HFF-Myc (cell line): ENCODE measurements at places on chromosomes 4 and X.

- DNase-seq = no peak
These were observed 133.8 kb downstream of the LDB2 start for GRCh38 chr4:16764622-16765021.

GRCh38 chr4:163332526-163333406 lies at the start of gene NPY1R:
TSS of gene NPY1R (minus strand) at chr4:163332596. CDS start at chr4:163326554, 6,042 bp downstream.
- peak; percentile 29 for DNase-seq

DNA sequence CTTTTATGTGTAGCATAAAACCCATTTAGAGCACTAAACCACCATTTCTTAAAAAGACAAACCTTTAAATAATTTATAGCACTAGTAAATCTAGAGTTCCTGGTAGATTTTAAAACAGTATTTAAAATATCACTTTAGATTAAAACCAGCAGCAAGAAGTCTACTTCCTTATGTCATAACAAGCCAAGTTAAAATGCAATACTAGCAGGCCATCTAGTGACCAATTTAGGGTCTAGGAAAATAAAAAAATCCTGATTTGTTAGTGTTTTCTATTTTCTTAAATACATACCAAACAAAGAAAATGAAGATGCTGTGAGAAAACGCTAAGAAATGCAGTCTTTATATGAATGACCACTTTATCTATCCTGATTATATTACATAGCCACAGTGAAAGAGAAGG lies 53.9 kb downstream of the PAPSS1 start:
- DNase-seq = no peak

DNA sequence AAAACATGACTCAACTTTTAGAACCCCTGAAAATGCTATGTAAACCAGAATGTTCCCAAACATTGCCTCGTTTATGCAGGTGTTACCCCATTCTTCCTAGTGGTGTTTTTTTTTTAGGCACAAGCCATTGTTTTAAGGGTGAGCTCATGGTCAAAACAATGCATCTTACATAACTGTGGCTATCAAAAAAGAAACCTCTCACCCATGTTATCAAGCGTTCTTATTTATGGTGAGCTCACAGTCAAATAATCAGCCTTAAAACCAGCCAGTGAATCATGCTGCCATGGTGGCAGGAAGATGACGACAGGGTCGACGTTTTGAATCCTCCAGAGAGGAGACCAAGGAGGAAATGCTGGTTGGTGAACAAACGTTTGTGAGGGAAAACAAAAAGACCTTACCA lies 195.2 kb downstream of the KDR start:
- DNase-seq = no peak

DNA sequence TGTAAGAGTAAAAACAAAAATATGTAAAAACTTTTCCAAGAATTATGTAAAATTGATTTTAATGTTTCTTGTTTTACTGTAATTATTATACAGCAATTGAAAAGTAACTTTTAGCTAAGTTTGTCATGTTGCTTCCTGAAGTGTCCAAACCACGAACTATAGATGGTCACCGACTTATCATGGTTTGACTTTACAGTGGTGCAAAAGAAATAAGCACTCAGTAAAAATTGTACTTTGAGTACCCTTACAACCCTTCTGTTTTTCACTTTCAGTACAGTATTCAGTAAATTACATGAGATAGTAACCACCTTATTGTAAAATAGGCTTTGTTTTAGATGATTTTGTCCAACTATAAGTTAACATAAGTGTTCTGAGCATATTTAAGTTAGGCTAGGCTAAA lies 93.8 kb downstream of the SLC10A6 start:
- no peak for DNase-seq

DNA sequence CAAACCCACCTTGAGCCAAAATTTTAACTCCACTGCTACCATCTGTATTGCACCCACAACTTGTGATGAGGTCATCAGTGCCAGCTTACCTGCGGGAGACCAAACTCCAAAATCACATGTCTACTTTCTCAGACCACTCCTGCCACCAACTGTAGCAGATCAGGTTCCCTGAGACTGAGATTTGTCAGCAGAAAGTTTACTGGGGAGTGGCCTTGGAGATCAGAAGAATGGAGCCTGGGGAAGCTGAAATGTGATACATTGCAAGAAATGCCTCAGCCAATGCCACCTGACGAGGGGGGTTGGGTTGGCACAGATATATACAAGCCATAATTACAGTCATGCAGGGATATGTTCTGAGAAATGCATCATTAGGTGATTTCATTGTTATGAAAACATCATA lies 19.1 kb downstream of the HAUS3 start:
- DNase-seq = no peak

DNA sequence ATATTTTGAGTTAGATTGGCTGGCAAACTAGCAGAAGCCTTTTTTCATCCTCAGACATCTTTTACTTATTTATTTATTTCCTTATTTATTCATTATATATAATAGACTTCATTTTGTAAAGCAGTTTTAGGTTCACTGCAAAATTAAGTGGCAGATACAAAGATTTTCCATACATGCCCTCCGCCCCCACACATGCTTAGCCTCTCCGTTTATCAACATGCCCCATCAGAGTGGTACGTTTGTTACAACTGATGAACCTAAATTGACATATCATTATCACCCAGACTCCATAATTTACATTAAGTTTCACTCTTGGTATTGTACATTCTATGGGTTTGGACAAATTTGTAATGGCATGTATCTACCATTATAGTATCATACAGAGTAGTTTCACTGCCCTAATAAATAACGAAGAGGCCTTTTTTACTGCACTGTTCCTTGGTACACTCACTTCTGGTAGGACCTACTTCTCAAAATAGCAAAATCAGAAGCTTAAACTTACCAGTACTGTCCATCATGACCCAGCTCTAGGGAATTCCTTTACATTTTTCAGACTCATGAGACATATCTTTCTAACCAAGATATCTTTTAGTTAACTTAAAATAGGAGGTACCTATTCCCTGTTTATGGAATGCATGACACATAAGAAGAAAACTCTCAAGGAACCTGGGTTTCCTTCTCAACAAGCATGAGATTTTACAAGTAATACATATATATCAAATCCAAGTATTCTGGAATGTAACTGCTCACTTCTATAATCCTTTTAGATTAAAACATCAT lies 4.8 kb upstream of the TMPRSS11B start:
- no peak for DNase-seq
